Activated CD4-positive, alpha-beta T cell treated with anti-CD3 and anti-CD28 coated beads for 36 hours (primary cell): ENCODE measurements at places on chromosomes 3 and 15.

- peak; percentile 45 for DNase-seq
Measured at GRCh38 chr3:42556089-42556632, 25.6 kb downstream of the SEC22C start.

- DNase-seq = no peak
Measured at GRCh38 chr3:5298453-5298852, 110.9 kb downstream of the EDEM1 start.

DNA sequence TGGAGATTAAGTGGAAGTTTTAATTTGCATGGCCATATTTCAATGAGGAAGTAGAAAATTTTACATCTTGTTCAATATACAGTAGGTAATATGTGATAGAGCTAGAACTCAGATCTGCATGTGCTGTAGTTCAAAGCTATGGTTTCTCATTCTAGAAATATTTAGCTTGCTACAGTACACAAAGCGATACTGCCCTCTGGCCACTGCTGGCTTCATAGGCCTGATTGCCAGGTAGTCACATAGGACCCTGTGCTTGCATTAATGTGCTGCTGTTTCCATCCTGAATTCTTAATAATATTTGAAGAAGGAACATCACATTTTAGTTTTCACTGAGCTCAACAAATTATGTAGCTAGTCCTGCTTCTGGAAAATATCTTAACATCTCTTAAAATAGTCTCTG is 87.0 kb downstream of the PLSCR2 start:
- DNase-seq = no peak

- DNase-seq = no peak
Measured at GRCh38 chr15:24662991-24663390, 12.6 kb upstream of the NPAP1 start.

- DNase-seq = no peak
Measured at GRCh38 chr3:11164607-11165006, 10.3 kb downstream of the HRH1 start.

GRCh38 chr3:66083784-66084213 is 45.1 kb upstream of the MAGI1 start:
- DNase-seq = no peak

DNA sequence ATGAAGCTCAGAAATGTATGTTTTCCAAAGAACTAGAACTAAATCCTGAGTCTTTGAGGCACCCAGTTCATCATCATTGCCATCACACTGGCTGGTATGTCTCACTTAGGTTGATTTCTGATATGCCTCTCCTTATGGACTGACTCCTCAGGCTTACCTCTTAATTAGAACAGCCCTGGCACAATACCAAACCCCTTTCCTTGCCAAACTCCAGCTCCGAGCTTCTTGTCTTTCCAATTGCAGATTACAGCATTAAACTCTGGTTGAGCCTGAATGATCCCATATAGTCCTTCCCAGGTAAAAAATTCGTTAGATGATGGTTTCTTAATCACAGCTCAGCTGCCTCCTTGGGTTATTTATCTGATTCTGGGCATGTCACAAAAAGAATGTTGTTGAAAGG is 66.3 kb downstream of the RTP4 start:
- DNase-seq = no peak

- peak; percentile 69 for DNase-seq
Measured at GRCh38 chr15:79185199-79185598, 94.6 kb upstream of the RASGRF1 start.

- no peak for DNase-seq
Measured at GRCh38 chr3:111592936-111593335, 2.2 kb downstream of the ZBED2 start.

DNA sequence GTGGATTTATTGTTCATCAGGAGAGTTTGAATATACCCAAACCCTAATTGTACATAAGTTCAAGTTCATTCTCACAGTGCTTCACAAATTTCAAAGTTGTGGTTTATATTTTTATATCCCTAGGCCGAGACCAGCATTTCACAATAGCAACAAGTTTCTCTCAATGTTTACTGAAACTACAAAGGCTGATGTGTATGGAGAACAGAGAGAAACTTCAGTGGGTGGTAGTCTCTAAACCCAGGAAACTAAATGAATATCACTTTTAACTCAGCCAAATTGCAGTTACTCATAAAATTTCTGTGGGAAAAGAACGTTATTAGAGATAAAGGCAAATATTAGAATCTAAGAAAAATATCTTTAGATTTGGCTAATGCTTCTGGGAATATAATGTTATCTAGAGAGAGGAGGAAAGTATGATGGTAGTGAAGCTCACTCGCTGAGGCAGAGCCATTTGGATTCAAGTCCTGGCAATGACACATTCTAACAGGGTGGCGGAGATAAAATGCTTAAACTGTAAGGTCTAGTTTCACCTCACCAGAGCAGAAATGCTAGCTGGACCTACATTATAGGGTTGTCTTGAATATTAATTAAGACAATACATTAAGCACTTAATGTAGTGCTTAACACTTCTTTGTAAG is 514.8 kb downstream of the EPHA3 start:
- no peak for DNase-seq

DNA sequence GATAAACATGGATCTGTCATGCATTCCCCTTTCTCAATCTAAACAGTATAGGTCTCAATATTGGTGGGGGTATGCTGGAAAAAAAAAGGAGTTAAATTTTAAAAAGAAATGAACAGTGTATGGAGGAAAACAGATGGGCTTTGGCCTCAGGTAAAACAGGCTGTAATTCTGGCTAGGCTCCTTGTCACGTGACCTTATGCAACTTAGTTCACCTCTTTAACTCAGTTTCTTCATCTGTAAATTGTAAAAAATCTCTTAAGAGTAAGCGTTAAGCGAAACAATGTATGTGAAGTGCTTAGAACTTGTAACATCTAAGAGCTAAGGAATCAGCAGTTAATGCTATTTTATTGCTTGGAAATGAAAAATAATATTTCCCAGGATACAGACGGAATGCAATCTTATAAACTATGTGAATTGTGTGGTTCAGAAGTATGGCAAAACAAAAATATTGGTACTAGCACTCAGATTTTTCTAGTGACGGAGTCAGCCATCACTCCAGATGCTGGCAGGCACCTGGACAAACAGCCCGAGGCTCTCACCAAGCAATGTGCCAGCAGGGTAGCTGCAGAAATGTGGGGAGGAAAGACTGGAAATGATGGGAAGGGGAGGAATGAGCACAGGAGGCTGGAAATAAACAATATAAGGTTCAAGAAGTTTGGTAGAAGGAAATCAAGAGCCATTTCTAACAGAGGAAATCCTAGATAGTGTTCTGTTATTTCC is 172.8 kb downstream of the USP13 start:
- no peak for DNase-seq

GRCh38 chr3:184004476-184004875 is 13.2 kb downstream of the ABCC5 start:
- no peak for DNase-seq

- DNase-seq = peak; percentile 34
Measured at GRCh38 chr3:23685541-23686258, 120.1 kb upstream of the UBE2E1 start.
